Stimulated activated CD8-positive, alpha-beta memory T cell treated with anti-CD3 and anti-CD28 coated beads, Interleukin-4, amount 100 ng/mL, for 4 hours (primary cell): ENCODE measurements at places on chromosomes 1 and 21.
A peak's percentile ranks its signal among the peaks of the same experiment; 100 is the strongest.

- DNase-seq = no peak
Measured at GRCh38 chr1:54051933-54052430, 1.0 kb downstream of the TMEM59 start.

GRCh38 chr1:168435439-168435838, 108.4 kb downstream of the XCL2 start:
- no peak for DNase-seq

GRCh38 chr21:27525780-27526179, 558.9 kb upstream of the ADAMTS5 start:
- no peak for DNase-seq

GRCh38 chr1:164588516-164589341, 29.7 kb downstream of the PBX1 start:
- no peak for DNase-seq

- no peak for DNase-seq
Measured at GRCh38 chr1:100538913-100539835, 1.2 kb downstream of the GPR88 start.

DNA sequence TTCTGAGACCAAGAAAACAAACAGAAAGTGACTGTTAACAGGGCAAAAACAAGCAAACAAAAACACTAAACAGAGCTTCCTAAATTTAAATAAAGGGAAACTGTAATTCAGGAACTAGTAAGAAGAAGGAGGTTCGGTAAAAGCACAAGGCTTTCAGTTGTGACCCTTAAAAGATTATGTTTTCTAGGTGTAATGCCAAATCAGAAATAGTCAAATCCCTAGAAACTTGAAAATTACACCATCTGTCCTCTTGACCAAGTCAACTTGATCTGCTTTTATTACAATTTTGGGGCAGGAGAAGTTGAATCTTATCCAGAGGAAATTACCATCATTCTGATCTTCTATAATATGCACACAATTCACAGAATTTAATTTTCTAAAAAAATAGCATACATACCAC, 754.0 kb upstream of the ADGRL4 start:
- no peak for DNase-seq

- DNase-seq = peak; percentile 46
Measured at GRCh38 chr1:197774466-197775281, 606 bp downstream of the DENND1B start.

DNA sequence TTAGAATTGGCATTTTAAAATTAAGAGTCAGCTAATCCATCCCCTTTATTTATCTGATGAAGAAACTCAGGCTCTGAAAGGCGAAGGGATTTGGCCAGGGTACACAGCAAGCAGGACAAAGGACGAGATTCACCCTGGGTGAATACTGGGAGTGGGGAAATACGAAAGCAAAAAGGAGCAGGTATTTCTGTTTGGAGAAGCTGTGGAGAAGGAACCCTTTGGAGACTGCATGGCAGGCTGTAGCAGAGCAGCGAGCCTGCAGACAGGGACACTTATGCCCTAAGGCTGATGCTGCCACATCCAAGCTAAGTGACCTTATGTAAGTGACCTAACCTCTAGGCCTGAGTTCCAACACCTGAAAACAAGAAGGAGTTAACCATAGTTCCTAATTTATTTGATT, 207.2 kb upstream of the C1orf87 start:
- DNase-seq = no peak

GRCh38 chr1:181732218-181732990, 249.1 kb downstream of the CACNA1E start:
- DNase-seq = no peak

- no peak for DNase-seq
Measured at GRCh38 chr1:163570071-163570470, 248.3 kb downstream of the NUF2 start.

GRCh38 chr1:105652109-105652508, 1404.4 kb upstream of the PRMT6 start:
- DNase-seq = no peak

DNA sequence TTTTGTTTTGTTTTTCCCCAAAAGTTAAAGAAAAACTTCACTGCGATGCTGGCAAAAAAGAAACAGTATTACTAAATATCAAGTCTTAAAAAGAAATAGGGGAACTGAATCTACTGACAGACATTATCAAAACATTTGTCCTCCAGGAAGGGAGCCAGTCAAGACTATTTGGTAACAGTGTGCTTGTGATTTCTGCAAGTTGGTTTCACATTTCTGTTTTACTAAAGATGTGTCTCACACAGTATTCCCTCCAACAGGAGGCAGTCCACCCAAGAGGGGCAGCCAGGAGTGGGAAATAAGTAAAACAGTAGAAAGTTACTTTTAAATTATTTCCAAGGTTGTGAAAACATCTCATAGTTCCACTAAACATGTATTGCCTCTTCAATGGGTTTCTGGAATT, 74.4 kb upstream of the SDC3 start:
- DNase-seq = no peak

GRCh38 chr21:27371115-27371974, 404.5 kb upstream of the ADAMTS5 start:
- no peak for DNase-seq

GRCh38 chr21:28793043-28793442, 199.6 kb downstream of the LTN1 start:
- no peak for DNase-seq

DNA sequence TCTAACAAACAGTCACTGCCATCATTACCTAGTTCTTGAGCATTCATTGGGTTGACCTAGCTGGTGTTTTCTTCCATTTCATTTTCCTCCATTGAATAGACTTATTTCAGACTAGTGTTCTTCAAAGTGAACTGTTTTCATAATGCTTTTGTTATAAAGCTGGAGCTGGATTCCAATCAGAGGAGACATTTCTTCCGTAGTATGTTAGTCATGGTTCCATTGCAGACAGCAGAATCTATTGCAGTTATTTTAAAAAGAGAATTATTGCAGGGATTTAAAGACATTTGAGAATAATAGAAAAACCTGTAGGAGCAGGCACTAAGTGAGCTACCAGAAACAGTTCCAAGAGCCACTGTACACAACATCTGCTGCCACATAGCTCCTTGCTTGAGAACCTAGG, 50.0 kb downstream of the HHAT start:
- DNase-seq = no peak

DNA sequence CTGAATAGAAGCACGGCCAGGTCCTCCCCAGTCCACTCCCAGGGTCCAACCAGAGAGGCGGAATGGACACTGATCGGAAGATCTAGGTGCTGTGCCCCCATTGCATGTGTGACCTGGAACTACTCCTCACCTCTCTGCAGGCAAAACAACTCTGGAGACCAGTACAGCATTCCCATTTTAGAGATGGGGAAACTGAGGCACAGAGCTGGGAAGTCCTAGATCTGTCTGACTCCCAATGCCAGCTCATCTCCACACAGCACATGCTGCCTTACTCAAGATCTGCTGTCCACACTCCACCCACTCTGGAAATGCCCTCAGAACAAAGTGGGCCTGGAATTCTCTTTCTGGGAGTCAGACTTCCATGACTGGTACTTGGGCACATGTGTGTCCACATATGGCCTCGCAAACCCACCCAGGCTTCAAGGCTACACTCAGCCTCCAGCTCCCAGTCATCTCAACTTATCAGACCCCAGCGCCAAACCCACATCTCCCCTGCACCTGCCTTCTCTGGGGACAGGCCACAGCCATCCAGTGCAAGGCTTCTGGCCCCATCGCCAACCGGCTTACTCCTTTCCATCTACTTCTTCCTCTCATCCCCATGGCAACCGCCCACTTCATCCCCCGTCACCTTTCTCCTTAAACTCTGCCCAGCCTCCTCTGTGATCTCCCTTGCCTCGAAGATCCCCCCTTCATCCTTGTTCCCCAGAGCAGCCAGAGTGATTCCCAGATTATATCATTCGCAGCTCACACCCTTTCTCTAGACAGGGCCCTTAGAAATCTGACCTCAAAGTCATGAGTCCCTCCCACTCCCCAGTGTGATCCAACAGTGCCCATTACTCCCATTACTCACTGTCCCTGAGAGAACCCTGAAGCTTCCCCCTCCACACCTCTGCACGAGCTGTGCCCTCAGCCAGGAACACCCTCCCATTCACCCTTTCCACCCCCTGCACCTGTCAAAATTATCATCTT, 2.7 kb downstream of the COL8A2 start:
- no peak for DNase-seq

DNA sequence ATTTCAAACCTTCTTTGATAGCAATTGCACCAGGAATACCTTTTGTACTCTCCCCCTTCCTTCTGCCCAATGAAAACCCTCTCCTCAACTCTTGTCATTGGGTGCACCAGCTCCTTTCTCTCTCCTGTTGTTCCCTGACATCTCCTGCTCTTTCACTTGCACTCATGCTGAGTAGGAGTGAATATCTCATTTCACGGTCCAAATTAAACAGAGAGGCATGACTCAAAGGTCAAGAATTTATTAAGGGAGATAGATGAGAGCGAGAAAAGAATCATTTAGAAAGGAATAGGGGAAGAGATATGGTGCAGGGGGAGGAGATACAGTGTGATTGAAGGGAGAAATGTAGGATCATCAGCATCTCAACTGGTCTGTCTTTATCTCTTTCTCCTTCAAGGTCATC, 22.1 kb downstream of the AIM2 start:
- no peak for DNase-seq

DNA sequence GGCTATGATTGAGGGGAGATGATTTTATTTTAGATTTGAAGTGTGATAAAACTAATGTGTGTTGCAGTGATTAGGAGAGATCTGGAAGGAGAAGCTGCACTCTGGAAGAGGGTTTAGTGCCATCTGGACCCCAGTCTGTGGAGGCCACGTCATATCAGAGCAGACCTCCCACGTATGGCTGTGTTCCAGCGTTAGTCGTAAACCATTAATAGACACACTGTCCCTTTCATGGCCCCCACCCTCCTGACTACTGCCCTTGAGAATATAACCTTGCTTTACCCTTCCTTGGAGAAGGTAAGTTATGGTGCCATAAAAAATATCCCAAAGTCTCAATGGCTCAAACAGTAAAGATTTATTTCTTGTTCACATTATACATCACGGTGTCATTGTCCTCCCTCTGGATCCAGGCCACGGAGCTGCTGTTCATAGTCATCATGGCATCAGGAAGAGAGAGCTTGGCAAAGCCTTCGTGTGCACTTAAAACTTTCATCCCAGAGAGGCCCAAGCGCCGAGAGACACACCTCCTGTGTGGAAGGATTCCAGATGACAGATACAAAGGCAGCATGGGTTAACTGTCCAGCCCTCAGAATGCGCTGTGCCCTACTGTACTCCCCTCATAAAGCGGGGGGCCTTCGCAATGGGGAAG, 33.2 kb downstream of the RHOU start:
- DNase-seq = no peak

GRCh38 chr1:5847013-5847659, 145.1 kb downstream of the NPHP4 start:
- DNase-seq = no peak

DNA sequence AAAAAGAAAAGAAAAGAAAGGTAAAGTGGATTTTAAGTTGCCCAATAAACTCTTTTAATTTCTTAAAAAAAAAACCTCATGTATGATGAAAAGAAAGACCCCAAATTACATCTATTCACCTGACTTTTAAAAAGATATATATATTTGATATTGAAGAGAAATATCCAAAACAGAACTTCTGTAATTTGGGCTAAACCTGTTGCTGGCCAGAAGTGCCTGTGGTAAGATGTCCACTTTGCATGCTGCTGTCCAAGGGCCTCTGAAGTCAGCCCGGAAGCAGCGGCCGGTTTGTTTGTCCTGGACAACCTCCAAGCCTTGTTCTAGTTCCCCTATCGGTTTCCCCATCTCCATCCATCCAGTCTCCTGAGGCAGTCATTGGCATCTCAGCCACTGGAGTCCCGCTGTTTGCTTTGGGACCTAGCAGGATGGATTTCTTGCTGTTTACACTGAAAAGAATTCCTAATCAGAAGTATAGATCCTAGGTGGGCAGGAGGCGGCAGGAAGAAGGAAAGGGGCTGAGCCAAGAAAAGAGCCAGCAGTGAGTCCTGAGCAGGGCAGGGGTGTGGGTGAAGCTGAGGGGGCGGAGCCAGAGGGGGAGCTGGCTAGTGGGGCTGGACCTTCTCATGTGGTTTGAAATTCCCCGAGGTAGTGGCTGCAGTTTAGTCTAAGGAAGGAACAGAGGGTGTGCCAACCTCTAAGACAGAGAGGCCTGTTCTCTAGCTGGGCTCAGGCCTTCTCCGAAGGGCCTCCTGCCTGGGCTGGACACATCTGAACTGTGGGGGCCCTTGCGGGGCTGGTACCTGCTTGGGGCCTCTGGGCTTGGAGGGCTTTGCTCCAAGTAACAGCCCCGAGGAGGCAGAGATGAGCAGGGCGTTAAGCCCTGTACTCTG, 3.3 kb downstream of the NCMAP start:
- no peak for DNase-seq

DNA sequence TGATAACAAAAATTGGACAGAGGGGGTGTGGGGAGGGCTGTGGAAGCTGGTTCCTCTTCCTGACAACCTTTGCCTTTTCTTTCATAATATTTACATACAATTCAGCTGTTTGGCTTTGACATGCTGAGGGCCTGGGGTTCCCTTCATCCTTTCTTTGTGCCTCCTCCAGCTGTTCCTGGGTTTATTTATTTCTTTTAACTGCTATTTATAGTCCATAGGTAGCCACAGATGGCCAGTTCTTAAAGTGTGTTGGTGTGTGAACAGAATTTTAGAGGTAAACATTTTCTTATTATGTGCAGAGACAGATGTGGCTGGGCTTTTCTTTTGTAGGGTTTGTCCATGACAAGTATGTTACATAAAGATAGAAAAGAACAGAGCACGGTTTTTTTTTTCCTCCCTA, 34.1 kb upstream of the CNIH3 start:
- DNase-seq = no peak

GRCh38 chr21:37704751-37705150, 211.5 kb downstream of the KCNJ6 start:
- DNase-seq = no peak

- DNase-seq = no peak
Measured at GRCh38 chr1:6591222-6591621, 11.4 kb downstream of the ZBTB48 start.

- no peak for DNase-seq
Measured at GRCh38 chr1:215720126-215720525, 153.0 kb downstream of the KCTD3 start.

- DNase-seq = no peak
Measured at GRCh38 chr1:91613595-91613994, 112.9 kb downstream of the CDC7 start.

DNA sequence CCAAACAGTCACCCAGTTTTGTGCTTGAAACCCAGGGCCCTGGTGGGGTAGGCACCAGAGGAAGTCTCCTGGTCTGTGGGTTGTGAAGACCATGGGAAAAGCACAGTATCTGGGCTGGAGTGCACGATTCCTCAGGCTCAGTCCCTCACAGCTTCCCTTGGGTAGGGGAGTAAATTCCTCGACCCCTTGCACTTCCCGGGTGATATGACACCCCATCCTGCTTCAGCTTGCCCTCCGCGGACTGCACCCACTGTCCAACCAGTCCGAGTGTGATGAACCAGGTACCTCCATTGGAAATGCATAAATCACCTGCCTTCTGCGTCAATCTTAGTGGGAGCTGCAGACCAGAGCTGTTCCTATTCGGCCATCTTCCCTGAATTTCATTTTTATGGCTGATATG, 133.9 kb upstream of the KCTD3 start:
- no peak for DNase-seq
